Activated effector memory CD4-positive, alpha-beta T cell treated with anti-CD3 and anti-CD28 coated beads, Interleukin-2, amount 50 U/mL, for 16 hours (primary cell): ENCODE measurements at places on chromosomes 12 and 14.
A peak's percentile ranks its signal among the peaks of the same experiment; 100 is the strongest.

DNA sequence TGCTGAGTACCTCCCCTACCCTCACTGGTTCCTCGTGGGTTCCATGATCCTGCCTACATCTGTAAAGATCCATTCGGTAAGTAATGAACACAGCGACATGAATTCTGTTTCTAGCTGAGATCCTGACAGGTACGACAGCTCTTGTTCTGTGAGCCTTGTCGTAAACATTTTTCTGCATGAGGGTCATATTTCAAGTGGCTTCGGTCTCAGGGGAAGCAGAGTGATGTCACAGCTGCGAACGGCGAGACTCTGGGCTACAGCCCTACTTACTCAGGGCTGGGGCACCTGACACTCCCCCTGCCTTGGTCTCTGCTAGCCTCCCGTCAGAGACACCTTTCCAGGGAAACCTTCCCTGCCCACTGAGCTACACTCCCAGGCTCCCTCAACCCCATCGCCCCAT lies 85.8 kb downstream of the RBM19 start:
- no peak for DNase-seq

DNA sequence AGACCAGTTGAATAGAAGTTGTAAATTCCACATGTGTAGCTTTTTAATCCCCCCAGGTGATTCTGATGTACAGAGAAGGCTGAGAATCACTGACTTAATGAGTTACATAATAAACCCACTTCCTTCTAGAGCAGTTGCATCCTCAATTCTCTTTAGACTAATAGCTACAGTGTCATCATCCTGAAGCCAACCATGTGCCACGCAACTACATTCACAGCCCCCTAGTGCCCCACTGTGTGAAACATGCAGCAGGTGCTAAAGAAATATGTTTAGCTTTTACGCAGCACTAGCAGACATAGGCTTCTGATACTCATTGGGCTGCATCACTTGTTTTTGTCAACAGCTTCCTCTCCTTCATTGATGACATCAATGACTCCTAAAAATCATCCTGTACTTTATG lies 1168.3 kb downstream of the BCL11B start:
- no peak for DNase-seq

DNA sequence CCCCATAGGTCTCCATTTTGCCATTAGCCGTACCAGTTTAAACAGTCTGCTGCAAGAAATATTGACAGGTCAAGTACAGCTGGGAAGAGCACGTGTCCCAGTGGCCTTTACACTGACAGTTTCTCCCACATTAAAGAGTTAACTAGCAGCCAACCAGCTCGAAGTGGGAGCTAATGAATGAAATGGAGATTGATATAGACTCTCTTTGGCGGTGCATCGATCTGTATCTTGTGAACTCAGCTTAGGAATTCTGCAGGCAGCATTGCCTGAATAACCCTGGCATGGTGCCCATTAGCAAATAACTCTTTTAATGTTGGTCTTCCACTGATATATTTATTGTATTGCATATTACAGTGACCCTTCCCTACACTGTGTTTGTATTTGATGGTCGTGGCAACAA lies 319.4 kb downstream of the EGLN3 start:
- DNase-seq = no peak

- DNase-seq = no peak
Observed at GRCh38 chr14:89443042-89443629, 26.1 kb upstream of the FOXN3 start.

DNA sequence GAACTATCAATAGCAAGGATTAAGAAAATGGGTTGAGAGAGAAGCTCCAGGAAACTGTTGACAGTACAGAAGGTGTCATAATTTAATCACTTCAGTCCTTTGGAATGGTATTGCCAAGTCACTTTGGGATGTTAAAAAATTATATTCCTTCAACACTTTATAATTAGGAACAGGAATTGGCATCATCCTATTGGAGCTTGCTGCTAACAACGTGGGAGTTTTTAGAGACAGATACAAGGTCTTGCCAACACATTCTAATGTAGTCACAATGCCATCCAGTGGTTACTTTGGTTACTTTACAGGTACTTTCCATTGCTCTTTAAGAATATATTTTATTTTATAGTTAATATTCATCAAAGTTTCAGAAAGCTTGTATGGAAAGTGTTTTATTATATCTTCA lies 310.1 kb downstream of the SYT1 start:
- no peak for DNase-seq

DNA sequence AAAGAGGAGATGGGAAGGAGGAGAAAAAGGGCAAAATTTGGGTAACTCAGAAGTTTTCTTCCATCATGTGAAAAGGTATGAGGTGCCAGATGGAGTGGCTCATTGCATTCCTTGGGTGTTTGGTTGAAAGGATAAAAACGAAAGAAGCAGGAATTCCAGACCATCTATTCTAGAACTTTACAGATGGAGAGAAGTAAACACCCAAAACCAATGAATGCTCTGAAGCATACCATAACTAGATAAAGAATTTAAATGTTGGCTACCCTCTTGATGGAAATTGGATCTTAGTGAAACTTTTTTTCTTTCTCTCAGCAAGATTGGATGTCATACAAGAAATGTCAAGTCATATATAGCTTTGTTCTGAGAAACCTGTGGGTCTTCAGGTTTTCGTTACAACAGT lies 175.6 kb upstream of the FAR2 start:
- no peak for DNase-seq

DNA sequence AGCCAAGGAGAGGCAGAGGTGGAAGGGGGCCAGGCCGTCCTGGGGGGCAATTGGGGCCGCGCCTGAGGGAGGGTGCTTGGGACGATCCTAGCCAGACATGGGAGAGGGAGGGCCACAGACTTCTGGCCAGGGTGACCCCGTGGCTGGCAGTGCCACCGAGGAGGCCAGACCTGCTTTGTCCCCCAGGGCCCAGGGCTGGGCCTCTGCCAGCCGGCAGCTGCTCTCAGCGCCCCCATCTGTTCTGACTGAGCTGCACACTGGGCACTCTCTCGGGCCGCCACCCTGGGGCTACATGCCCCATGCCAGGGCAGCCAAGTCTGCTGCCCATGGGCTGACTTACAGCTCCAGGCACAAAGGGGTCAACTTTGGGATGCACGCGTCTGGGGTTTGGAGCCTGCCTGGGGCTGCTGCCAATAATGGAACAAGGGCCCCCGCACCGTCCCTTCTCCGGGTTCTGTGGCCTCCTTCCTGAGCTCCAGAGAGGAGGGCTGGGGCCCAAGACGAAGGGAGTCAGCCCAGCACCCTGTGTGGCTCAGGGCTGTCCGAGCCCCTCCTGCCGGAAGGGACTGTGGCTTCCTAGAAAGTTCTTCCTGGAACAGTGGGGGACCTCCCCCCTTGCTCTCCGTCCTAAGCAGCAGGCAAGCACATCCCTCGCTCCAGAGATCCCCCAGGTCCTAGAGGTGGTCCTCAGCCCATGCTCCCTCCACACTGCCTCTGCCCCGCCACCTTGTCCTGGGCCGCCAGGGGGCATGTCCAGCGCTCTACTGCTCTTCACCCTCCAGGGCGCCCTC lies 1.1 kb downstream of the ADSS1 start:
- DNase-seq = no peak

DNA sequence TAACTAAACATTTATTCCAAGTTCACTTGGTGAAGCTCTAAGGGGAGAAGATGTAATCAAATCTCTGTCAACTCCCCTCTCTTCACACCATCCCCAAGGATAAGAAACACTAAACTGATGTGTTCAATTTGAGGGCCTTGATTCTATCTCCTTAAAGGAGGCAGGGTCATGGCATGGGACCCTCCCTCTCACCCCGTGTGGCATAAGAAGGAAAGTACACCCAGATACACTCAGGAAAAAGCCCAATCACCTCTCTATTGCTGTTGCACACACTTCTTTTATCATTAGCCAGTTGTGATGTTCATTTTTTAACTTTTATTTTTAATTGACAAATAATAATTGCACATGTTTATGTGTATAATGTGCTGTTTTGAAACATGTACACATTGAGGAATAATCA lies 35.1 kb downstream of the WASHC3 start:
- DNase-seq = no peak

DNA sequence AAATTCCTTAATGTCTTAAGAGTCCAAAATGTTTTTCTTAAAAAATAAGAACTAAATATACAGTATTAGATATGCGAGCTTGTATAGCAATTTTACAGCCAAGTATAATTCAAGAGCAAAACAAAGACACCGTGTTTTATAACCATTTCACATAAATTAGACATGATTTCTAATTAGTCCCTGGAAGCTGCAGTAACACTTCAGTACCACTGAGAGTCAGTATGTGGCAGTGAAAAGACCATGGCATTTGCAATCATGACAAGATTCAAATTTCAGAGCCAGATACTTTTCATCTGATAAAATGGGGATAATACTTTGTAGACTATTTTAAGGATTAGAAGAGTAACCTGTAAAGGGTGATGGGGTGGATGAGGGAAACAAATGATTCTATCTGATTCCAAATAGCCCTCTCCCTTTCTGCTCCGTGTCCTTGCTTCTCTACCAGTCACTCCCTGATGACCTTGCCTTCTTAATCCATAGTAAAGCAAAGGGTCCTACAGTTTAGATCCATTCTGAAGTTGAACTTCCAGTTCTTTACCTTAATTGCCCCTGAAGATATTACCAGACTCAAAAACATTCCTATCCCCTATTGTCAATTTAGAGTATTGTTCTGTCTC lies 145.4 kb upstream of the ABCD2 start:
- DNase-seq = no peak

DNA sequence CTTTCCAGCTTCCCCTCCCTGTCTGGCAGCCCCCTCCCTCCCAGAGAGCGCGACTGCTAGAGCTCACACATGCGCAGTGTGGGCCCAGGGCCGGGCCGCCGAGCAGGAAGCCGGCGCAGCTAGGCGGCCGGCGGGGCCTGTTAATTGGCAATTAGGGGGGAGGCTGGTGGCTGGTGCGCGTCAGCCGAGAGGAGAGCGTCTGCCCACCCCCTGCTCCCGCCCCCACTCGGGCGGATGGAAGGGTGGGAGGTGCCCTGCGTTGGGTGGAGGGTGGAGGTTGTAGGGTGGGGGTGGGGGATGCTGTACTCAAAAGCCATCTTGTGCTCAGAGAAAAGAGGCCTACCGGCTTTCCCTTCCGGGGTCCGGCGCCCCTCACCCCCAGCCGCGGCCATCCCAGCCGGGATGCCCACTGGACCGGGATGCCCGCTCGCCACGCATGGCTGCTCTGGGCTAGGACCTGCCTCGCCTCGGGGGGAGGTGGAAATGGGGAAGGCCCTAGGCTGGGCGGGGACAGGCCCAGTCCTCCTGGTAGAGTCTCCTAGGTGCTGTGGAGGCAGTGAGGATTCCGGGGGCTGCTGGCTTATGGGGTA lies 9.2 kb downstream of the HOXC8 start:
- peak; percentile 87 for DNase-seq
